Thymus (tissue), 14 donors: ENCODE measurements at places on chromosomes 1 and 21. TPM values are rescaled to one million over a fixed set of nuclear protein-coding genes. Genes with fewer than 3 reads are reported as not detected.

The SPATA6 gene
- 6.0 TPM for total RNA-seq

DNA sequence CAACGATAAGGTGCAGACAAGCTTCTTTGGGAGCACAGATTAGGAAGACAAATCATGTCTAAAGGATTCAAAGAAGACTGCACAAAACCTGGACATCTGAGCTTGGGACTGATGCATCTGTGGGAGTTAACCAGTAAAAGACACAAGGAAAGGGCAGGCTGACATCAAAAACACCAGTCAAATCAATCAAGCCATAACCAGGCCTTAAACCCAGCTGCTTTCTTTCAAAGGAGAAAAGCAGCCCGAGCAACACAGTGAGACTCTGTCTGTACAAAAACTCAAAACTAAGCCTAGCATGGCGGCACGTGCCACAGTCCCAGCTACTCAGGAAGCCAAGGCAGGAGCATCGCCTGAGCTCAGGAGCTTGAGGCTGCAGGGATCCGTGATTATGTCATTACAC, 411.6 kb downstream of the SMYD3 start:
- no peak for DNase-seq

DNA sequence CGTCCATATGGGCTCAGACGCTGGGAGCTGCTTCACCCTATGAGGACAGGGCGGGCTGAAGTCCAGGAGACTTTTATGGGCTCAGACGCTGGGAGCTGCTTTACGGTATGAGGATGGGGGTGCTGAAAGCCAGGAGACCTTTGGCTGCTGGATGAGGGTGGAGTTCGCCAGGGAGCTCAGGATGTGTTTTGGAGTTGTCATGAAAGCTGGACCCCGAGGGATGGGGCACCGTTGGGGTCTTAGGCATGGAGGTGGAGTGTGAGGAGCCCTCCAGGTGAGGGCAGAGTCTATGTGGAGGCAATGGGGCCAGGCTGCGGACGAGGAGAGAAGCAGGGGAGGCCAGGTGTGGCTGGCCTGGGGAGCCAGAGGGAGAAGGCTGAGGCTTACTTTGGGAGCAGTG, 27.5 kb downstream of the TRPM2 start:
- no peak for DNase-seq

The CHIA gene
- 0.05 TPM for total RNA-seq

DNA sequence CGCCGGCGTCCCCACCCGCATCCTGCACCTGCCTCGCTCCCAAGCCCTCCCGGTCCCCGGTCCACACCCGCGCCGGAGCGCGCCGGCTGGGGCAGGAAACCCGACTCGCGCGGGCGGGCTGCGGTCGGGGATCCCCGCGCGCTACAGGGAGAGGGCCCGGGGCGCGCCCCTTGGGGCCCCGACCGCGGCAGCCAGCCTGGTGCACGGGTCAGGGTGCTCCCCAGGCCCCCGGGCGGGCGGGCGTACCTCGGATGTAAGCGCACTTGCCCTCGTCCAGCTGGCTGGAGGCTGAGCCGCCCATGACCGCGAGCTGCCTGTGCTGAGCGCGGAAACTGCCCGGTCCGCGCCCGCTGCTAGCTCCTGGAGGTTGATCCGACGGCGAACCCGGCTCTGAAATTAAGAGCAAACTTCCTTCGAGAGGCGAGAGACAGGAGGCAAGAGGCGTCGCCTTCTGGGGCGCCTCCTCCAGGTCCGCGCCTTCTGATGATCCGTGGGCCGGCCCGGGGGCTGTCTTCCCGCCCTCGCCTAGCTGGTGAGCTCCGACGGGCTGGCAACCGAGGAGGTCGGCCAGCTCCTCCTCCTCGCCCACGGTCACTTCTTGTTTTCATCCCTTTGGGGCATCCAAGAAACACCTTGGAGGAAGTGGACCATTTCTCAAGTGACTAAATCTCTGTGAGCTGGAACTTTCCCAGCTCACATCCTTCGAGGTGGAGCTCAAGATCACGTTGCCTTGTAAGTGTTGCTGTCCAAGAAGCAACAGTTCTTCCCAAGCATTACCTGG, at the start of gene NIBAN1:
Gene NIBAN1 (minus strand): TSS at position 453 of the 781 bp plus-strand sequence. CDS start 152 bp downstream, at position 301.
- peak; percentile 52 for DNase-seq
